KG1 (cell line): ENCODE measurements at places on chromosomes 6 and 20.

DNA sequence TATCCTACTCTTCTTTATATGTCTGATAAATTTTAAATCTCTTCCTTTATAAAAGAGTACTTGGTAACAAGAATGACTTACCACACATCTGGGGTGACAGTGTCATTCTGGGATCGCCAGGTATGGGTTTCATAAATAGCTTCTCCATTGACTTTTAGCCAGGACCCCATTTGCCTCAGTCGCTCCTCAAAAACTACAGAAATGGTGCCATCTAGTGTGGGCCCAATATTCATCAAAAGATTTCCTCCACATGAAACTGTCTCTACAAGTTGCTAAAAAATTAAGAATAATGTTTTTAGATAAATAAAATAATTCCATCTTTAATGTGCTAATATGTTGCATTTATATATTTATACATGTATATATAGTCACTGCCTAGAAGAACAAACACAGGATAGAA lies 9.7 kb downstream of the FUCA2 start:
- DNase-seq: no peak

GRCh38 chr20:56575157-56575556 lies 42.1 kb downstream of the FAM209B start:
- DNase-seq: no peak

- no peak for DNase-seq
Measured at GRCh38 chr6:48141975-48142374, 31.0 kb upstream of the PTCHD4 start.

DNA sequence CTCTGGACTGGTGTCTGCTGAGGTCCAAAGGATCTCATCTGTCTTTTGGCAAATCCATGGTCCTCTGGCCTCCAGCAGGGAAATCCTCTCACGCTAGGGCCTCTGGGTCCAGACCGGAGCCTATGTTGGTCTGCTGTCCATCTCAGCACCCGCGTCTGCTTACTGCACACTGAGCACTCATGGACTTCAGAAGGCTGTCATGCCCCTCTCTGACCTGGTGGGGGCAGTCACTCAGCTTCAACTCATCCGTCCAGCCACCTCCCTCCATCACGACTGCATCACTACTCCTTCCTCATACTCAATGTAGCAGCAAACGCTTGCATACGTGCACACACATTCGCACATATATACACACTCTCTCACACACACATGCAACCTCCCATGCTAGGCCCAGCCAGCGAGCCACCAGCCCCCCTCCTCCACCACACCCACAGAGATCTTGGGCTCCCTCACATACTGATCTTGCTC lies 33.3 kb downstream of the GABRR2 start:
- DNase-seq: no peak

- no peak for DNase-seq
Measured at GRCh38 chr6:14644381-14644780, 526.8 kb downstream of the CD83 start.

GRCh38 chr20:36274181-36274841 lies 31.8 kb upstream of the DLGAP4 start:
- no peak for DNase-seq

- no peak for DNase-seq
Measured at GRCh38 chr6:68502946-68503345, 132.1 kb upstream of the ADGRB3 start.

GRCh38 chr6:90098627-90099026 lies 198.0 kb downstream of the BACH2 start:
- no peak for DNase-seq

DNA sequence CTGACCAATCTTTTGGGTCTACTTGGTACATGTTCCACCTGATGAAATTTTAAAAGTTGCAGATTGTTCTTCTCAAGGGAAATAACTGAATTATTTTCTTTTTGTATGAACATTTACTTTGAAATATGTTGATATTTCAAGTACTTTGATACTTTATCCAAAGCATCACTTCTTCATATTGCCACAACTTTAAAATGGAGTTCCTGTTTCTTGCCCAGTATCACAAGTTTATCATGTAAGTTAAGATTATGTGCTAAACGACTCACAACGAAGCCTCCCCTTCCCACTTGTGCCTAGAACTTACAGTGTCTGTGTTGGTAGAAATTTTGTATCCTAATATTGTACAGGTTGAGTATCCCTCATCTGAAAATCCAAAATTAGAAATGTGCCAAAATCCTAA lies 108.4 kb downstream of the ARID1B start:
- DNase-seq: no peak

- no peak for DNase-seq
Measured at GRCh38 chr20:295804-296203, 1.6 kb upstream of the ZCCHC3 start.

GRCh38 chr20:22503577-22503976 lies 80.8 kb downstream of the FOXA2 start:
- no peak for DNase-seq

DNA sequence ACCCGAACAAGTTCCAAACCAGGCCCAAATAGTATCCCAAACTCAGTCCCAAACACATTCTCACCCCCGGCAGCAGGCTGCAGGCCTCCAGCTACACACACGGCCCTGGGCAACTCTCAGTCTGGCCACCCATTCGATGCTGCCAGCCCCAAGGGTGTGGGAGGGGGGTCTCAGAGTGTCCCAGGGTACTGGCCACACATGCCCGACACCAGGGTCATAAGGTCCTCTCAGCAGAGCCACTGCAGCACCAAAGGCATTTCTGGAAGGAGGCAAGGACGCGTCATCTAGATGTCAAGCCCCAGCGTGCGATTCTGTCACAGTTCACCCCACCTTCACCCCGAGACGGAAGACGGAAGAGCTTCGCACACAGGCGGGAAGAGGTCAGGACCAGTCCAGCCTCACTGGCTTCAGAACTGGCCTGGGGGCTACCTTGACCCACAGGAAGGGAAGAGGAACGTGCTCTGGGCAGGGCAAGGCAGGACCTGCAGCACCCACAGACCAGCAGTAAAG lies 9.5 kb downstream of the MYL9 start:
- no peak for DNase-seq

DNA sequence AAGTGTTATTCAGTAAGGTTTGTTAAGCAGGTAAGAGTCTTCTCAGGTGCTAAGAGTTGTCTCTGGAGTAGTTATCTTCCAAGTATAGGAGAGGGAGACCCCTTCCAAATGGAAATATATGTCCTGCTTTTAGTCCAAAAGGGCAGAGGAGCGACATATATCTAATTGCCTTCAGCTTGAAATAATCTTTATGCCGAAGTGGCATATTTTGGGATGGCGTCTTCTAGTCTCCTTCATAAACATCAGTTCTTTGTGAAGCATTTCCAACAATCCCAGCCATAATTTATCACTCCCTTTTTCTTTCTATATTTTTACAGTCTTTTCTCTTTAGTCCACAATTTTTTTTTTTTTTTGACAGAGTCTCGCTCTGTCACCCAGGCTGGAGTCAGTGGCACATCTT lies 6.0 kb downstream of the TMC2 start:
- DNase-seq: no peak

- no peak for DNase-seq
Measured at GRCh38 chr20:13028673-13029072, 19.9 kb downstream of the SPTLC3 start.

GRCh38 chr20:58175425-58175824 lies 53.0 kb downstream of the ANKRD60 start:
- DNase-seq: no peak

GRCh38 chr6:121732641-121733040 lies 297.2 kb downstream of the GJA1 start:
- no peak for DNase-seq

- DNase-seq: no peak
Measured at GRCh38 chr6:24439858-24440539, 37.3 kb downstream of the MRS2 start.

DNA sequence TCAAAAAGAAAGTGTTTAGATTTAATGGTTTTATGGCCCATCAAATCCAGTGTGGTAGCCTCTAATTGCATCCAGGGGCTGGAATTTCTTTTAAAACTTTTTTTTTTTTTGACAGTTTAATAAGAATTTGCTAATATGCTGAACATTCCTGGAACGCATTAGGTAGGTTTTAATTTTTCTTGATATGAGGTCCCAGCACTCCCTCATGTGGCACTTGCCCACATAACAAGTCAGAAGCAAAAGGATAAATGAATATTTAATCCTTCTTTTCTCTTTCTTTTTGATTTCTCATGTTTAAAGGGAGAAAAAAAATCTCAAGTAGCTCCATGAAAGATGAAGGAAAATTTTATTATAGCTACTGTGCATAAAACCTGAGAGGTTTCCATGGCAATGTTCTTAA lies 13.5 kb downstream of the HAO1 start:
- DNase-seq: no peak

DNA sequence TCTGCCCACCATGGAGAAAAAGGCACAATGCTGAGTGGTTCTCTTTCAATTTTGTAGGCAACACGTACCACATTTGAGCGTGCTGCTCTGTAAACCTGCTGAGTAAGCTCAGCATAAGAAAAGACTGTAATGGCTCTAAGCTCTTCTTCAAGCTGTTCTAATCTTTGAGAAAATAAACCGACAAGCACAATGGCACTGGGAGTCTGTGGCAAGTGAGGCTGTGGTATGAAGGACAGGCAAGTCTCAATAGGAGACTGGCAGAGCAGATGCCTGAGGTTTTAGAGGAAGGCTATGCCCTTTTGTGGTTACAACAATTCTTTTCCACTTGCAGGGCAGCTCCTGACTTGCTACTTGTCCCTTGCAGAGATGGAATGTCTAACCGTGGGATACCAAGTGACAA lies 136.7 kb upstream of the EXOC2 start:
- DNase-seq: no peak

DNA sequence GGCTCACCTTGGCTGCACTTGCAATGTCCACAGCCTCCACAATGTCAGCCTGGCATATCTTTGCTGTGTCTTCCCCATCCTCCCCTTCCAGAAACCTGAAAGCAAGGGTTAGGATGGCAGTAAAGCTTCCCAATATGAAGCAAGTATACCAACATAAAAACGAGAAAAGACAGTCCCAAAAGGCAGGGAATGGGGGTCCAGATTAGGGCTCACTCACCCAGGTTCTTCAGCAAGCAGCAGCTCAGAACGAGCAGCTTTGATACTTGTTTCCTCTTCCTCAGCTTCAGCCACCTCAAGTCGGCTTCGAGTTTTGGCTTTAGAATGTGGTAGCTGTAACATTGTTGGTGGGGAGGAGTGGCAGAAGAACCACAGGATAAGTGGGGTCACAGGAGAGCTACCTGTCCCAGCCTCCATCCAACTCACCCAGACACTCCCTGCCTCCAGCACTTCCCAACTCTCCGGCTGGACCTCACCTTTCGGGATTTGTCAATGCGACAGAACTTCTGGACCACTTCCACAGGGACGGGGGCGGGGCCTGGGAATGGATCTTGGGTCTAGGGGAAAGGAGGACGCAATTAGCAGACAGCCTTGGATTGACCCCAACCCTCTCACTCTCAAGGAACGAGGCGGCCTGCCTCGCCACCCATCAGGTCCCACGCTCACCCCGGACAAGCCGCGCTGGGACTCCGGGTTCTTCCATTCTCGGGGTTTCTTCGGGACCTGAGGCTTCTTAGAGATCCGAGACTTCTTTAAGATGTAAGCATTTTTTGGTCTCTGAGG lies 708 bp downstream of the WDR46 start:
- DNase-seq: no peak

- DNase-seq: no peak
Measured at GRCh38 chr6:43887340-43887858, 117.4 kb downstream of the VEGFA start.

DNA sequence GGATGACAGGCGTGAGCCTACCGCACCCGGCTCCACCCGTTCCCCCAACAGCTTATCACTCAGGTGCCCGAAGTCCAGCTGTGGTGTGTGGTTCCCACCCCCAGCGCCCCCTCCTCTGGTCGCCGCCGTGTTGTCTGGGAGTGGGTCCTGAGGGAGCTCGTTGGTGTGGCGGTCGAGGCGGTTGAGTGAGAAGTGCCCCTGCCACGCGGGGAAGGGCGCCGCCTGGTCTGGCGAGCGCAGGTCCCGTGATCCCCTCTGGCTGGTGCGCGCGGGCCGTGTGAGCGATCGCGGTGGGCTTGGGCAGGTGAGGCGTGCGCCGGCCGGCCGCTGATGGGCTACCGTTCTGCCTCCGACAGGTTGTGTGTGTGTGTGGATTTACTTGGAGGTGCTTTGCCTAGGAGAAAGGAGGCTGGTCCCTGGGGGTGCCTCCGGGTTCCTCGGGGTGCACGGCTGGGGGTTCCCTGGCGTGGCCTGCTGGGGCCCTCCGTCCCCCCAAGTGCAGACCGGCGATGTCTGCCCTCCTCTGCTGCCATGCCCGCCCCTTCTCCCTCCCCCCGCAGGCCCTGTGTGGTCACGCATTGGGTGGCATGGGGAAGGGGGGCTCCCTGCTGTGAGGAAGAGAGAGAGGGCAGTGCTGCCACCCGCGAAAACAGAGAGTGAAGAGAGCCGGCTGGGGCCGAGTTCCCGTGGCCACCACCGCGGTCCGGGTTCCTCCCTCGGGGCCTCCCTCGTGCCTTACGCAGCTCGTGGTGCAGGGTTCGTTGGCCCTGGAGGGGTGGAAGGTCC lies 336.0 kb upstream of the DEFB115 start:
- DNase-seq: no peak

DNA sequence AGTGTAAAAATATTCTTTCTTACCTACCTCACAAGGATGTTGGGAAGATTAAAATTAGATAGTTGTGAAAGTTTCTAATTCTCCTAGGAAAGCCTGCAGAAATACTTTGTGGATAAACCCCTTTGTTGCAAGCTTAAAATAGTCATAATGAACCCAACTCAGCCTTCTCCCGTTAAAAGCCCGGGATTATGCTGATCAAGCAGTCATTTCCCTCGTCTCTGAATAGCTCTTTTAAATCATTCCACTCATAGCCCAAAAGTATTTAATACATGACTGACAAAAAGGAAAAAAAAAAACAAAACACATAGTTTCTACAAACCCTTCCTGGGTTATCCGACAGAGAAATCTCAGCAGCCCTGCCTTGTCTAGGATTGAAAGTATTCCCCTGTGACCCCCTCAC lies 10.9 kb upstream of the METTL24 start:
- DNase-seq: no peak

GRCh38 chr20:853406-853996 lies 20.0 kb downstream of the FAM110A start:
- no peak for DNase-seq

- DNase-seq: no peak
Measured at GRCh38 chr6:14885498-14885897, 360.4 kb upstream of the JARID2 start.

- no peak for DNase-seq
Measured at GRCh38 chr20:44615876-44616603, 33.7 kb downstream of the PKIG start.

DNA sequence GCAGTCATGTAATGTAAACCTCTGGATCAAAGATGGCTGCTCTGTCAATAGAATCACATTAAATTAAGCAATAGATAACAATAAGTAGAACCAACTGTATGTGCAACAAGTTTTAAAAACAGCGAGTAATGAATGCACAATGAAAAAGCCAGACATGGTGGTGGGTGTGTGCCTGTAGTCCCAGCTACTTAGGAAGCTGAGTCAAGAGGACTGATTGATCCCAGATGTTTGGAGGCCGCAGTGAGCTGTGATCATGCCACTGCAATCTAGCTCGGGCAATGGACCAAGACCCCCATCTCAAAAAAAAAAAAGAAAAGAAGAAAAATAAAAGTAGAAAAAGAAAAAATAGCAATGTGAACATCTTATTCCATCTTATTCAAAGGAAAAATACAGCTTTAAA lies 558.7 kb upstream of the MMS22L start:
- no peak for DNase-seq

GRCh38 chr20:871948-872347 lies 38.4 kb downstream of the FAM110A start:
- no peak for DNase-seq
